Activated CD8-positive, alpha-beta memory T cell treated with anti-CD3 and anti-CD28 coated beads, Interleukin-2, amount 10 ng/mL, durations not matched to agents 7 days and 5 days (primary cell): ENCODE measurements at places on chromosomes 16 and 17.

GRCh38 chr17:75592348-75593020 lies 4.9 kb downstream of the MYO15B start:
- DNase-seq: no peak

GRCh38 chr17:11853321-11854151 lies 143.7 kb downstream of the ZNF18 start:
- DNase-seq: no peak

DNA sequence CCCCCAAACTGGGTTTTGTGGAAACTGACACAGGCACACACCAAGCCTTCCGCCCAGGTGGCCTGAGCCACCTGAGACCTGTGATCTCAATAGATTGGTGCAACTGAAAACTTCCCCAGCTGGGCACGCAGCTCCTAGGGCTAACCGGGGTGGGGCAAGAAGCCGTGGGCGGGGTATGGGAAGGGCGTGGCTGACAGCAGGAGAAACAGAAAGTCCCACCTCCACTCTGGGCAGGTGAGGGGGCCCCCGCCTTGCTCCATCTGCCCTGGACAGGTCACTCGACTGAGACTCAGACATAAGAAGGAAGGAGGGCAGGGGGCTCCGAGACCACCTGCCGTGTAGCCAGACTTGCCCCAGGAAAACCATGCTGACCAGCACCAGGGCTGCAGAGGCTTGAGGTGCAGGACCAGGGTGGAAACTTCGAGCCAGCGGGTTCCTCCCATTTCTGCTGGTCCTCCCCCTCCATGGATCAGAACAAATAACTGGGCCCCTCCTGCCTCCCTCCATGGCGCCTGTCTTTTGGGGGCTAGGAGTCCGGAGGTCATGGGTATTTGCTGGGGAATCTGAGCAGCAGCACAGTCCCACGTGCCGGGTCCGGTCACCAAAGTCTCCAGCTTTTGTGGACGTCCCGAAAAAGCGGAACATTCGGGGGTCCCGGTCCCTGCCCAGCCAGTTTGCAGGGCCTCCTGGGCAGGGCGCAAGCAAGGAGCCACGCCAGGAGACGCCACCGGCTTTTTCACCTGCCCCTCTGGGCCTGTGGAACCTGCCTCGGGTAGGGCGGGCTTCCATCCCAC lies 1.3 kb downstream of the TIMP2 start:
- DNase-seq: peak; percentile 82

- peak; percentile 93 for DNase-seq
Measured at GRCh38 chr16:68843482-68844210, at the start of gene TANGO6. Gene TANGO6 (plus strand): TSS chr16:68843531. CDS start chr16:68843618, 87 bp downstream.

DNA sequence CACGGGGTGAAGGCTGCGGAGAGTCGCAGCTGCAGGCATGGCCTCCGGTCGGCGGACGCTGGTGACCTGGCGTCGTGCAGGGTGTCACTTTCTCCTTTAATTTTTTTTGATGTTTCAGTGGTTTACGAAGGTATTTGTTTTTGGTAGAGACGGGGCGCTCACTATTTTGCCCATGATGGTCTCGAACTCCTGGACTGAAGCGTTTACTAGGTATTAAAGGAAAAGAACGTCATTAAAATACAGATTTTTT lies 17.1 kb downstream of the ZNF213 start:
- peak; percentile 55 for DNase-seq

GRCh38 chr17:45146890-45147580 lies 1.2 kb upstream of the HEXIM1 start:
- peak; percentile 84 for DNase-seq

GRCh38 chr16:14458576-14458975 lies 171.5 kb downstream of the PARN start:
- DNase-seq: no peak

GRCh38 chr17:75498726-75499213 lies 16.6 kb downstream of the CASKIN2 start:
- DNase-seq: no peak

DNA sequence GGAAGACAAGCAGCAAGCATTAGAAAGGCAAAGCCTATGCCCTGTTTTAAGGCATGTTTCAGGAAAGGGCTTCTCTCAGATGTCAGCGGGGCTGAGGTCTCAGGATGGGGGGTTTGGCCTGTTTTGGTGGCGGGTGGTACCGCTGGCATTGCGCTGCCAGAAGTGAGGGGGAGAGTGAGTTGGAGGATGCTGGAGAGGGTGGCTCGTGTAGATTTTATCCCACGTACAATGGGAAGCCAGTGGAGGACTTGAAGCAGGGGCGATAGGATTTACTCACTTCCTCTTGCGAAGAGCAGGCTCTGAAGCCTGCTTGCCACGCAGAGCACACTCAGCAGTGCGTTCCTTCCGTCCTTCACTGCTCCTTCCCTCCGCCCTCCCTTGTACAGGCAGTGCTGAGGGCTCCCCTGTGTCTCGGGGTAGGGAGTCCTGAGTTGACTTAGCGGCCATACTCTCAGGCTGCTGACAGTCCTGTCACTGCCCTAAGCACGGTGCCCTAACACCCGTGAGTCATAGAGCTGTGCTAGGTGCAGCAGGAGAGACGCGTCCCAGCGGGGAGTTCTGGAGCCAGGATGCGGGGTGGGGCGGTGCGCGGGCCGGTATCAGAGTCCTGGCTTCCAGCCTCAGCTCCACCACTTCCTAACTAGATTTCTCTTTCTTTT lies 113.1 kb downstream of the SNX29 start:
- no peak for DNase-seq

DNA sequence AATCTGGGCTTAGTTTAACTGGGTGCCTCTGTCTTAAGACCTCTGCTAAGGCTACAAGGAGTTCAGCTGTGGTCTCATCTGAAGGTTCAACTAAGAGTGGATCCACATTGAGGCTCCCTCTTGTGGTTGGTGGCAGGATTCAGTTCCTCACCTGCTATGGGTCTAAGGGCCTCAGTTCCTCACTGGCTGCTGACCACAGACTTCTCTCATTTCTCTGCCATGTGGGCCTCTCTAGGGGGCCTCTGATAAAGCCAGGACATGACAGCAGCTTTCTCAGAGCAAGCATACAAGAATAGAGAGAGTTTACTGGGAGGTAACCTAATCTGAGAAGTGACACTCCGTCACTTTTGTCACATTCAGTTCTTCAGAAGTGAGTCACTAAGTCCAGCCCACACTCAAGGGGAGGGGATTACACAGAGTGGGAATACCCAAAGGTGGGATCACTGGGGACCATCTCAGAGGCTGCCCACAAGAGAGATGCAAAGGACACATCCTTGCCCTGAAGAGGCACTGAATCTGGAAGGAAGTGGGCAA lies 19.2 kb upstream of the ABAT start:
- DNase-seq: peak; percentile 64

- no peak for DNase-seq
Measured at GRCh38 chr17:80035687-80035936, at the start of gene TBC1D16. Gene TBC1D16 (minus strand): TSS chr17:80035872. CDS start chr17:80013547, 22,325 bp downstream.

DNA sequence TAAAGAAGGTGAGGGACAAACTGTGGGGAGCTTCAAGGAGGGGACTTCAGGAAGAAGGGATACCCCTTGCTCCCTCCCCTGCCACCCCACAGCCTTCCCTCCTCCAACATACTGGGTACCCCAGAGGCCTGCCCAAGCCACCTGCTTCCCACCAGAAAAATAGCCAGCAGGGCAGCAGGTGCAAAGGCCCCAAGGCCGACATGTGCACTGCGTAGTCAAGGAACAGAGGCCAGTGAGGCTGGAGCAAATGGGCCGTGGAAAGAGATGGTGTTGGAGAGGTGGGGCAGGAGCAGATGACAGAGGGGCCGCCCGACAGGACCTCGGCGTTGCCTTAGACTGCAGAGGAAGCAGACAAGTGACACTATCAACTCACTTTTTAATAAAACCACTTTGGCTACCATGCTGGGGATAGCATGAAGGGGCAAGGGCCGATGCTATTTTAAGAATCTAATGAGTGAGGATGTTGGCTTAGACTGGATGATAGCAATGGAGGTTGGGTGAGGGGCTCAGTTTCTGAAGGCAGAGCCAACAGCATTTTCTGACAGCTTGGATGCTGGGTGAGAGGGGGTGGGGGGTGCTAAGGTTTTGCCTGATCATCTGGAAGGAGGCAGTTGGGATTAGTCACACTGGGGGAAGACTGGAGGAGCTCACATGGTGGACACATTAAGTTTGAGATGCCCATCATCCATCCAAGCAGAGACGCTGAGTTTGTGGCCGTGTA lies 72.8 kb upstream of the TOB1 start:
- no peak for DNase-seq

- no peak for DNase-seq
Measured at GRCh38 chr16:25097276-25097975, 14.1 kb upstream of the LCMT1 start.

GRCh38 chr17:35167046-35167445 lies 19.4 kb downstream of the UNC45B start:
- no peak for DNase-seq

DNA sequence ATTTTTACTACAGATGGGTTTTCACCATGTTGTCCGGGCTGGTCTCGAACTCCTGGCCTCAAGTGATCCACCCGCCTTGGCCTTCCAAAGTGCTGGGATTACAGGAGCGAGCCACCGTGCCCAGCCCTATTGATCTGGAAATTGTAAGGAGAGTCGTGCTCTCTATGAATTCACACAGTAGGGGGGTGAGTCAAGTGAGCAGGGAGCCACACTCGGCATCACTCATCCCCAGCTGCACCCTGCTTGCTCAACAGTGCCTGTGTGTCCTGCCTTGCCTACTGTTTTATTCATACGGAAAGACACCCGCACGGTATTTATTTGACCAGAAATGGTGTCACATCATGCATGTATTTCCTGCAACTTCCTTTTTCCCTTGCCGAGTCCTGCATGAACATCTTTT lies 157.2 kb upstream of the FOXF1 start:
- DNase-seq: no peak

DNA sequence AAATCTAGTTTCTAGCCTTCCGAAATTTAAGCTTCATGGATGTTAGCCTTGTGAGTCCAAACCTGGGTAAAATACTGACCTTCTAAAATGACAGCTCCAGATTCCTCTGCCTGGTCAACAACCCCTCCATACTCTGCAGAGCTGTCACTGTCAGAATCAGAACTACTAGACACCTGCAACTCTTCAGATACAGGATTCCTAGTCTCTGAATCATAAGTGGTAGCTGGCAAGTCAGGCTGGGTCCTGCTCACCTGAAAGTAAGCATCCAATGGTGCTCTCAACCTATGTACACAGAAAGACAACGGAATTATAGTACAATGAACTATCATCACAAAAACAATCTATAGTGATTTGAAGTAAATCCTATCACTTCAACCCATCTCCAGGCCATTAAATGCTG lies 14.8 kb downstream of the RFWD3 start:
- no peak for DNase-seq

DNA sequence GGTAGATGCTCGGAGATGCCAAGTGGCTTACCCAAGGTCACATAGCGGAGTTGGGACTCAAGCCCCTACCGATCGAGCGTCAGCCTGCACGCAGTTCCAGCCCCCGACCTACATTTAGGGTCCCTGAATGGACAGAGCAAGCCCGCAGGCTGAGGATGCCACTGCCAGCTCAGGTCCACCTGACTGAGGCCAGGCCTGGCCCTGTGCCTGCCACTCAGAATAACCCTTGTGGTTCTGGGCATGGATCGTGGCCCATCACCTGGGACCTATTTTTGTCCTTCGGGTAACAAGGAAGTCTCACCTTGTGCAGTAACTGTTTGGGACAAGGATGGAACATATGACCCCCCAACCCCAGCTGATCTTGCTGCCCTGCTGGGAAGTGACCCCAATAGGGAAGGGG lies 17.1 kb downstream of the CDH16 start:
- DNase-seq: no peak

DNA sequence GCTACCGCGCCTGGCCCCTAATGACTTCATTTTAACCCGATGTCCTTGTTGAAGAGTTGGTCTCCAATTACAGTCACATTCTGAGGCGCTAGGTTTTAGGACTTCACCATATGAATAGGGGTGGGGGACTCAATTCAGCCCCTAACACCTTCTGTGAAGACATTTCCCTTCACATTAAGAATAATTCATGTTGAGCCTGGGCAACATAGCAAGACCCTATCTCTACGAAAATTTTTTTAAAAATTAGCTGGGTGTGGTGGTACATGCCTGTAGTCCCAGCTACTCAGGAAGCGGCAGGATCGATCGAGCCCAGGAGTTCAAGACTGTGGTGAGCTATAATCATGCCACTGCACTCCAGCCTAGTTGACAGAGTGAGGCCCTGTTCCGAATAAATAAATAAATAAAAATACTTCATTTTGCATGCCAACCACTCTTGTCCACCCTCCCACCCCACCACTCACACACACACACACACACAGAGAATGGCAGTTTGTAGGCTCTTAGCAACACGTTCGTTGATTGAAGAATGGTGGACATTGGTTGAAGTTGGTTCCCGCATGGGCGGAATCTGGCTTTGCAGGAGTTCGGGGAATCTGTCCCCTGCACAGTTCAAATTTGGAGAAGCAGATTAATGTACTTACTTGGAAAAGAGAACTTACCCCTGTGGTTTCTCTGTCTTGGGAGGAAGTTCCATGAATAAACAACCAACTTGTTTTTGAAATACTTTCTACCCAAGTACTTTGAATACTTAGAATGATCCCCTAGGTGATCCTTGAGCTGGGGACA lies 27.8 kb upstream of the TVP23A start:
- no peak for DNase-seq

DNA sequence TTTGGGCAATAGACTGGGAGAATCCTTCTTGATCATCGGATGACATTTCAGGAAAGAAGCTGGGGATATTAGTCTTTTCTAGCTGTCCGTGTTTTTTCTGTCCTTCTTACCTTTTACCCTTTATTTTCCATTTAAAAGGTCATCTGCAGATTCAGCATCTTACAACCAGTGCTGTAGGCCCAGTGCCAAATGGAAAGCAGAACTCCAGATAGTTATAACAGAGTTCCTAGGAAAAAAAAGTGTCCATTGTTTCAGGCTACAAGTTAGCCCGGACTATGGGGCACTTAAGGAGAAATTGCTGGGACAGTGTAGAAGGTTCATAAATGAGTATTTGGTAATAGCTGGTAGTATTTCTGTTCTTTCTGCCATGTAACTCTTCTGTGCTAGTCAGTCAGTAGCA lies 28.4 kb downstream of the LDHD start:
- no peak for DNase-seq

DNA sequence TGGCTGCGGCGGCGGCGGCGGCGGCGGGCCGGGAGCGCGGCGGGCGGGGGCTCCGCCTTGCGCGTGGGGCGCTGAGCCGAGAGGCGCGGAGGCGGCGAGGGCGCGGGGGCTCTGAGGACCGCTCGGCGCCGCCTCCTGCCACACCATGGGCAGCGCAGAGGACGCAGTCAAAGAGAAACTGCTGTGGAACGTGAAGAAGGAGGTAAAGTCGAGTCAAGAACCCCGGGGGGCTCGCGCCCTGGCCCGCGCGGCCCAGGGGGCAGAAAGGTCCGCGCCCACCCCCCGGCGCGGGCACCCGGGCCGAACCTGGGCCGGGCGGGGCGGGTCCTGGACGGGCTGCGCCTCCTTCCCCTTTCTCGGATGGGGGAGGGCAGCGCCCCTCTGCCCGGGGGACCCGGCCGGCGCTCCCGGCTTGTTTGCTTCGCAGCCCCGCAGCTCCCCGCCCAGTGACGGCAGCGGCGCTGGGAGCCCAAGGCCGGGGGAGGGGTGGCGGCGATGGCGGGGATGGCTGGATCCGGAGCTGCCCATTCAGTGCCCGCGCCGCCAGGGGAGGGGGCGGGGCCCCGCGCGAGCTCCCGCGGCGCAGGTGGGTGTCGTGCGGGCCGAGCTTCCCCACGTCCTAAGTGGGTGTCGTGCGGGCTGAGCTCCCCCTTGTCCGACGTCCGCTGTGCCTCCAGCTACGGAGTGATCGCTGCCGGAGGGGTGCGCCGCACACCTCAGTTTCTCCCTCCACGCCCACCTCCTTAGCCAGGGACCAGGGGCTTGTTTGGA lies 428 bp downstream of the SGSM2 start:
- peak; percentile 69 for DNase-seq

GRCh38 chr17:73600103-73600871 lies 44.0 kb downstream of the SDK2 start:
- no peak for DNase-seq

- DNase-seq: no peak
Measured at GRCh38 chr17:49963626-49964302, 5.2 kb upstream of the DLX4 start.
